H4 (cell line): ENCODE measurements at places on chromosomes 7 and 10. TPM values are rescaled to one million over a fixed set of nuclear protein-coding genes. Genes with fewer than 3 reads are reported as not detected.

Gene LRRN3
- total RNA-seq = 0.02 and 0.18 TPM in 2 replicates

DNA sequence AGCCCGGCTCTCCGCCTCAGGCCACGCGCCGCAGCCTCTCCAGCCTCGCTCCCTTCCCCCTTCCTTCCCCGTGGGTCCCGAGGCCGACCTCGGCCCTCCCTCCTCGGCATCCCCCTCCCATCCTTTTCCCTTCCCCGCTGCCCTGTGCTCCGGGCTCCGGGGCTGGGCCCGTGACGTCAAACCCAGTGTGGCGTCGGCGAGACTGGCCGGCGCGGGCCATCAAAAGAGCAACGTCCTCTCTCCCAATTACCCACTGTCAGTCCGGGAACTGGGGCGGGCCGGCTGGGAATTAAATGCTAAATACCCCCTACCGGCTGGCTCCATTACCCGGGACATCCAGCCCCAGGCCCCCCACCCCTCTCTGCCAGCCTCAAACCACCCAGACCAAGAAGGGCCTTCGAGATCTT is 2.6 kb upstream of the GATA3 start:
- no peak for DNase-seq

Gene NYAP1
- total RNA-seq = not detected in 2 replicates

GRCh38 chr10:128880159-128880725 is 586.8 kb upstream of the MGMT start:
- no peak for DNase-seq

Gene HOXA3
- 1.1 and 5.5 TPM in 2 replicates for total RNA-seq

Gene TEX47
- total RNA-seq = not detected in 2 replicates

Gene OR9A2
- total RNA-seq = not detected in 2 replicates

DNA sequence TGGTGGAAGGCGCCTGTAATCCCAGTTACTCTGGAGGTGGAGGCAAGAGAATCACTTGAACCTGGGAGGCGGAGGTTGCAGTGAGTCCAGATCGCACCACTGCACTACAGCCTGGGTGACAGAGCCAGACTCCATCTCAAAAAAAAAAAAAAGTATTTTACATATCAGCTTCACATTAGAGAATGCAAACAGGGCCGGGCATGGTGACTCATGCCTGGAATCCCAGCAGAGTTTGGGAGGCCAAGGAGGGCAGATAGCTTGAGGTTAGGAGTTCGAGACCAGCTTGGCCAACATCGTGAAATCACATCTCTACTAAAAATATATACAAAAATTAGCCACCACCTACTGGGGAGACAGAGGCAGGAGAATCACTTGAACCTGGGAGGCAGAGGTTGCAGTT is 31.6 kb downstream of the USP54 start:
- no peak for DNase-seq

Gene TYW1B
- 0.23 and 0.66 TPM in 2 replicates for total RNA-seq

Gene GCC1
- 16.9 and 18.6 TPM in 2 replicates for total RNA-seq

DNA sequence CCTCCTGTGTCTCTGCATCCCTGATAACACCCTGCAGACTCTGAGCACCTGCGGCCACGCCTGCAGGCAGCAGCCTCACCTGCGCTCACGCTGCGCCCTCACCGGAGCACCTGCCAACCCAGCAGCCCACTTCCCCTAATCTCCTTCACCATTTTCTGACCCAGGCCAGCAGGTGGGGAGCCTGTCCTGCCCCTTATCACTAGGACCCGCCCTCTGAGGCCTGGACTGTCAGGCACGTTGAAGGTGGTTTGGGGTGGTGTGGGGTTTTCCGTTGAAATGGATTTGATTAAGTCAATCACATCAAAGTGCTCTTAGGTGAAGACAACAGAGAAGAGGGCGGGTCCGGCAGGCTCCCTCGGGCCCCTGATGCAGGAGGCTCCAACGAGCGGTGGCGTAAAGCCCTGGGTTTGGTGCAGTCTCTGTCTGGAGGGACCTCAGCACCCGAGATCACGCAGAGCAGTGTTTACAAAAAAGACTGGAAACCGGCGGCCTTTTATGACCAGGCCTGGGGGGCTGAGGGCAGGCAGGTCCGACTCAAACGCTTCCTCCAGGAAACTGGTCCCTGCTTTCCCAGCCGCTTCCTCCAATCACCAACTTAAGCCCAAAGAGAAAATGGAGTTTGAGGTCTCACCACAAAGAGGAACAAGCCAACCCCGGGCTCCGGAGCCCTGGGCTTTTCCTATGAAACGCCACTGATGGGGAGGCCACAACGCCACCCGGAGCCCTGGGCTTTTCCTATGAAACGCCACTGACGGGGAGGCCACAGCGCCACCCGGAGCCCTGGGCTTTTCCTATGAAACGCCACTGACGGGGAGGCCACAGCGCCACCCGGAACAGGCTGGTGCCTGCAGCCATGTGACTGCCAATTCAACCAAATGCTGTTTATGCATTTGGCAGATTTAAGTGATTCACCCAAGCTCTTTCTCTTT is 45.5 kb downstream of the DPYSL4 start:
- DNase-seq = peak; percentile 44

- no peak for DNase-seq
These were observed 402.2 kb downstream of the DNAJB6 start for GRCh38 chr7:157739031-157739430.

Gene TBL2
- total RNA-seq = 57.0 and 68.6 TPM in 2 replicates

DNA sequence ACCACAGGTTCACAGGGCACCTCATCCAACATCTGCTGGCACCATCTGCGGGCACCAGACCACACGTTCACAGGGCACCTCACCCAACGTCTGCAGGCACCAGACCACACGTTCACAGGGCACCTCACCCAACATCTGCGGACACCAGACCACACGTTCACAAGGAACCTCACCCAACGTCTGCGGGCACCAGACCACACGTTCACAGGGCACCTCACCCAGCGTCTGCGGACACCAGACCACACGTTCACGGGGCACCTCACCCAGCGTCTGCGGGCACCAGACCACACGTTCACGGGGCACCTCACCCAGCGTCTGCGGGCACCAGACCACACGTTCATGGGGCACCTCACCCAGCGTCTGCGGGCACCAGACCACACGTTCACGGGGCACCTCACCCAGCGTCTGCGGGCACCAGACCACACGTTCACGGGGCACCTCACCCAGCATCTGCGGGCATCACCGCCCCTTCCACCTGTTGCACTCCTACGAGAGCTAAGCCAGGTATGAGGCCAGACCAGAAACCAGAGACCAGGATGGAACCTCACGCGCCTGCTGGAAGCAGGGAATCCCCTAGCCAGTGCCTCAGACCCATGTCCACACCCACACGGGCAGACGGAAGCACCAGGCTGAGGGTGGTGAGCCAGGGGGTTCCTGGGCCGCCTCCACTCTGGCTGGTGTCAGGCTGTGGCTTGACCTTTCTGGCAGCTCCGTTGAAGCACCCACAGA is 182.8 kb downstream of the MAD1L1 start:
- no peak for DNase-seq

GRCh38 chr10:111833251-111833650 is 350.3 kb downstream of the GPAM start:
- DNase-seq = no peak

Gene CYP3A4
- total RNA-seq = not detected in 2 replicates
